ENCODE measurements at places on chromosomes 11 and 22.

DNA sequence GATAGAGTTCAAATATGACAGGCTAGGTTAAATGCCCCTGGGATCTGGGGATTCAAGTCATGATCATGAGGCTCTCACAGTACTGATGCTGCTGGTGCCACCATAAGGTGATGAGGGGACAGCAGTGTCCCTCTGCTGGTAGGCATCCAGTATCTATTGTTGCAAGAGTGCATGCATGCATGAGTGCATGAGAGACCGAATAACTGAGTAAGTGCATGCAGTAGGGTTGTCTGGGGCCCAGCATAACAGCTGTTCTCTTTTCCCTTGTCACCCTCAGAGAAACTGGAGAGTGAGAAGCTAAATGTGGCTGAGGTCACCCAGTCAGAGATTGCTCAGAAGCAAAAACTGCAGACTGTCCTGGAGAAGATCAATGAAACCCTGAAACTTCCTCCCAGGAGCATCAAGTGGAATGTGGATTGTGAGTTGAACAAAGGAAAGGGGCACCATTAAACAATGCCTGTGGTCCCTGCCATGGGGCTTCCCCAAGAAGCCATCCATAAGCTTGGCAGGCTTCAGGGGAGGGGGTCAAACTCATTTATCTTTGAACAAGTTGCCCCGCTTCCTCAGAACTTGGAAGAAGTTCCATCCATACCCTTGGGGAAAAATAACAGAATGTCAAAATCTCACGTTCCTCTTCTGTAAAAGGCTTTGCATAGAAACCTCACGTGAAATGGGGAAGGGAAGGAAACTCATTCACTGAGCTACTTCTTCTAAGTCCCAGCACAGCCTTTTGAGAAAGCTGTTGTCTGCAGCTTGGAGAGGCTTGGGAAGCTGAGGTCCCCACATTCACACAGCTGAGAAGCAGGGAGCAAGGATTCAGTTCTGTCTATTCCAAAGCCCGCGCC is 119.0 kb downstream of the PARVA start:
- DNase-seq: no peak

- no peak for DNase-seq
Measured at GRCh38 chr11:125517116-125517770, 21.2 kb upstream of the FEZ1 start.

GRCh38 chr11:1546536-1547466 is 25.3 kb downstream of the DUSP8 start:
- DNase-seq: peak; percentile 36

DNA sequence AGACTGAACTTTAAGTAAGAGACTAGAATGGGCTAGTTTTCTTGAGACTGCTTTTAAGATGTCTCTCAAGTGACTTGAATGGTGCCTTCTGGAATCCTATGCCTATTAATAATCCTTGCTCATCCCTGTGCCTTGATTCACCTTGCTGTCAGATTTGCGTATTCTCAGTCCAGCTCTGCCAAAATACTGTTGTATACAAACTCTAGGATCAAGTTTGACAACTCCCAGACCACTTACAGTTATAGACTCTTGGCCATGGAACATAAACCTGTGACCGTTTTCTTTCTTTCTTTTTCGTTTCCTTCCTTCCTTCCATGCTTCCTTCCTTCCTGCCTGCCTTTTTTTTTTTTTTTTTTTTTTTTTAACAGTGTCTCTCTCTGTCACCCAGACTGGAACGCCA is 2390.9 kb upstream of the RAG2 start:
- no peak for DNase-seq

- peak; percentile 93 for DNase-seq
Measured at GRCh38 chr11:66421492-66422205, 814 bp downstream of the NPAS4 start.

GRCh38 chr11:96278039-96278897 is 64.7 kb downstream of the MAML2 start:
- DNase-seq: no peak

DNA sequence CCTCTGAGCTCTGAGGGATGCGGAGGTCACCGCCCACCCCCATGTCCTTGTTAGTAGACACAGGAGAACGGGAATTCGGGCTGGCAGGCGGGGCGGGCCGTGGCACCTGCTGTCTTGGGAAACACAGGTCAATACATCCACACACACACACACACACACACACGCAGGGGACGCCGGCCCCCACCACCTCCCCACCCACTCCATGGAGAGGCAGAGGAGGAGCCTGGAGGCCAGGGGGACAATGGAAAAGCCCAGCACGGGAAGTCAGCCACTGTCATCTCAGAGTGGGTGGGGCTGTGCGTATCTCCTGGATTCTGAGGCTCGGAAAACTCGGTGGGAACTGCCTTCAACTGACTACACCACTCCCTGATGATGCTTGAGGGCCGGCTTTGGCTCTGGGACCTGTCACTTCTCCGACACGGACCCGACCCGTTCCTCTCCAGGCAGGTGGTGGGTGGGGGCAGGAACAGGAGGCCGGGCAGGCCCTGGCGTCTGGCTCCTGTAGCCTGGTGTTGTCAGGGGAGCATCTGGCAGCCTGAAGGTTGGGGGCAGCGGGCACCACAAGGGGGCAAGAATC is 18.5 kb upstream of the TMEM184B start:
- DNase-seq: no peak

- DNase-seq: no peak
Measured at GRCh38 chr11:83008581-83008923, 63.1 kb downstream of the RAB30 start.

GRCh38 chr11:113106507-113106906 is 145.3 kb downstream of the NCAM1 start:
- no peak for DNase-seq

DNA sequence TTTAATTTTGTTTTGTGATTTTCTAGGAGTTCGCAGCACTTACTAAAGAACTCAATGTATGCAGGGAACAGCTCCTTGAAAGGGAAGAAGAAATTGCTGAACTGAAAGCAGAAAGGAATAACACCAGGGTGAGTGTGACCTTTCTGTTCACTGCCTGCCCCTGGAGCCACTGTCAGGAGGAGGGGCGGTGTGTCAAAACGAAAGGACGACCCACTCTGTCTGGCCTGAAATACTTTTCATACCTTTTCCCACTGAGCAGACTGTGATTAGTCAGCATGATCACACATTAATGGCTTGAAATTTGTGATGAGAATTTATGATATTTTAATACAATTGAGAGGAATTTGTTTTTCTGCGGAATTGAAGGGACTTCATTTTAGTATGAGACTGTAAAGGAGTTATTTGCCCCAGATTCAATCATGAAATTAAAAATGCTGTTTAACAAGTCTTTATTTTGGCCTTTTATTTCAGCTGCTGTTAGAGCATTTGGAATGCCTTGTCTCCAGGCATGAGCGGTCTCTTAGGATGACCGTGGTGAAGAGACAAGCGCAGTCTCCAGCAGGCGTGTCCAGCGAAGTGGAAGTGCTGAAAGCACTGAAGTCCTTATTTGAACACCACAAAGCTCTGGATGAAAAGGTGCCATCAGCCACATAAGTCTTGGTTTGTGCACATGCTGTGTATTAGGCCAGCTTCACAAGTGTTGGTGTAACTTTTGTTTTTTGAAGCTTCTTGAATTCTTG is 54.1 kb downstream of the PPFIA1 start:
- DNase-seq: no peak

DNA sequence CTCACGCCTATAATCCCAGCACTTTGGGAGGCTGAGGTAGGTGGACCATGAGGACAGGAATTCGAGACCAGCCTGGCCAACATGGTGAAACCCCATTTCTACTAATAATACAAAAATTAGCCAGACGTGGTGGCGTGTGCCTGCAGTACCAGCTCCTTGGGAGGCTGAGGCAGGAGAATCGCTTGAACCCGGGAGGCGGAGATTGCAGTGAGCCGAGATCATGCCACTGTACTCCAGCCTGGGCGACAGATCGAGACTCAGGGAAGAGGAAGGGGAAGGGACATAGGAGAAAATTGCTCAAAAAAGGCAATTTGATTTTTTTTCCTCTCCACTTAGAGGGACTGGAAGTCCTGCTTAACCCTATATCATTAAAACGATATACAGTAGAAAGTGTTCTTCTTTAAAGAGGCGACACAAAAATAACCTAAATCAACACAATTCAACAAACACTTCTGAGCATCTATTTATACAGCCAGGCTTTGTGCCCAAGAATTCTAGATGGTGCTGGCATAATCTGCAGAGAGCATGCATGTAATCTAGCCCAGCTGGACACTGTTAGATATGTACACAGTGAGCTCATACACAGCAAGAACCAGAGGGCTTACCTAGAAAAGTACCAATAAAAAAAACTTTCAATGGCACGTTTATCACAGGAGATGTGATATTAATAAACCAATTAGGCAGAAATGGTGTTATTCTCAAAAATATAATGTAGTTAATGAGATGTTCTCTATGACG is 20.9 kb upstream of the DENND5A start:
- no peak for DNase-seq

DNA sequence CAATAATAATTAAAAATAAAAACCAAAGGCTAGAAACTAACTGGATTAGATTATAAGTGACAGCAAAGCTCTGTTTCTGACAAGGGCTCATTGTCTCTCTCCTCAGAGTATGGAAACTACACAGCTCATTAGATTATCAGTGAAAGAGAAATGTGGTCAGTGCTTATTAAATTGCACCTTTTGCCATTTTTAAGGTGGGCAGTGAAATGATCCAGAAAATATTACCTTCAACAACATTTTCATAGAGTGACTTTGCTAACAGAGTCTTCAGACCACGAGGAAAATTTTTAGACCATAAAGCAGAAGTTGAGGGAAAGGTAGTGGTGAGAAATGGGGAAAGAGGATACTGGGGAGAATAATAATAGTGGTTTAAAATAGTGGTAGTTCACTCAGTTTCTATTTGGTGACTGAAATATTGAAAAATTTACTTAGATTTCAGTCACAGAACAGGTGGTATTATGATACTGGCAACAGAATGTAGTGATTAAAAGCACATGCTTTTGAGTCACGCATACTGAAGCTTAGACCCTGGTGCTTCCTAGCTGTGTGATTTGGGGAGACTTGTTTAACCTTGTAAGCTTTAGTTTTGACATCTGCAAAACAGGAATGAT is 684.0 kb upstream of the CCDC90B start:
- DNase-seq: no peak

- peak; percentile 72 for DNase-seq
Measured at GRCh38 chr22:46069521-46070214, 80.7 kb upstream of the PPARA start.

DNA sequence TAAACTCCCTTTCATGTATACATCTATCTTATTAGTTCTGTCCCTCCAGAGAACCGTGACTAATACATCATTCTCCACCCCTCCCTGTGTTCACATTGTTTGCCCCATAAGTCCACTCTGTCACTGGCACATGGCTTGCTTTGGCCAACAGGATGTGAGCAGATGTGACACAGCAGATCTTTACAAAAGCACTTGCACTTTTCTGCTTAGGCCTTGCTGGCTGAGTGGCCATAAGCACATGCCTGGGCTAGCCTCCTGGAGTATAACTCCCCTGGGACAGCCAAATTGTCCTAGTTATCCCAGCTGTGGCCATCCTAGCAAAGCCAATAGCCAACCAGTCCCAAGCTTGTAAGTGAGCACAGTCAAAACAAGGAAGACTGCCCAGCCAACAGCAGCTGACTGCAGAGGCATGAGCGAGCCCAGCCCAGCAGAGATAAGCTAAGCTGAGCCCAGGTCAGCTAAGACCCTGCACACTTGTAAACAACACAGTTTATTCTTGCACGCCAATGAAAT is 9.7 kb upstream of the RCN1 start:
- no peak for DNase-seq

GRCh38 chr11:17599460-17599925 is 52.4 kb downstream of the OTOG start:
- no peak for DNase-seq
